ENCODE measurements at places on chromosomes 7 and 10. TPM values are rescaled to one million over a fixed set of nuclear protein-coding genes. Genes with fewer than 3 reads are reported as not detected.

DNA sequence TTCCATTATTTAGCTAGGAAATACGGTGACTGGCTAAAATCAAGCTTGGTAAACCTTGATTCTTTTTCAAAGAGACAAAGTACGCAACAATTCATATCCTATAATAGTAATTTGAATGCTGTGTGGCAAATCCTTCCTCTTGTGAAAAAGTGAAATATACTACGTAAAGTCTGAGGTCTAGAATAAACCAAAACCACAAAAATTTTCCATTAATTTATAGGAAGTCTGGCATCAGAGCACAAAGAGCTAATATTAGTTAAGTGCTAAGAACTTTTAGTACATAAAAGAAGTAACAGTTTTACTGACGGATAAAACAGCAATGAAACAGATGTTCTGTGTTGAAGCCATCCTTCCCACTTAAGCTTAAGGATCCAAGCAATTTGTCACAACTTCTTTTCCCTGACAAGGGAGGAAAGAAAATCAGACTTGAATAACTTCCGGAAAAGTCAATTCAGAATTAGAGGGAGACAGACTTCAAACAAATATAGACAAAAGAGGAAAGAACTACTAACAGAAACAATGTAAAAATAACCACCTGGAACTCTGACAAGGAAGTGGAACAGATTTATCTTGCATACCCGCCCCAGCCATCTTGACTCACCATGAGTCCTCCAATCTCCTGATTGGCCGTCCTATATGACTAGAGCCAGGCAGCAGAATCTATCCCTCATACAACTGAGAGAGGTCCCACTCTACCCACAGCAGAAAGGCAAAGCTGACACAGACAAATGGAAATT lies 34.6 kb downstream of the RHEB start:
- peak; percentile 69 for DNase-seq

PFKFB3 gene
- 19.2 TPM for total RNA-seq

DNA sequence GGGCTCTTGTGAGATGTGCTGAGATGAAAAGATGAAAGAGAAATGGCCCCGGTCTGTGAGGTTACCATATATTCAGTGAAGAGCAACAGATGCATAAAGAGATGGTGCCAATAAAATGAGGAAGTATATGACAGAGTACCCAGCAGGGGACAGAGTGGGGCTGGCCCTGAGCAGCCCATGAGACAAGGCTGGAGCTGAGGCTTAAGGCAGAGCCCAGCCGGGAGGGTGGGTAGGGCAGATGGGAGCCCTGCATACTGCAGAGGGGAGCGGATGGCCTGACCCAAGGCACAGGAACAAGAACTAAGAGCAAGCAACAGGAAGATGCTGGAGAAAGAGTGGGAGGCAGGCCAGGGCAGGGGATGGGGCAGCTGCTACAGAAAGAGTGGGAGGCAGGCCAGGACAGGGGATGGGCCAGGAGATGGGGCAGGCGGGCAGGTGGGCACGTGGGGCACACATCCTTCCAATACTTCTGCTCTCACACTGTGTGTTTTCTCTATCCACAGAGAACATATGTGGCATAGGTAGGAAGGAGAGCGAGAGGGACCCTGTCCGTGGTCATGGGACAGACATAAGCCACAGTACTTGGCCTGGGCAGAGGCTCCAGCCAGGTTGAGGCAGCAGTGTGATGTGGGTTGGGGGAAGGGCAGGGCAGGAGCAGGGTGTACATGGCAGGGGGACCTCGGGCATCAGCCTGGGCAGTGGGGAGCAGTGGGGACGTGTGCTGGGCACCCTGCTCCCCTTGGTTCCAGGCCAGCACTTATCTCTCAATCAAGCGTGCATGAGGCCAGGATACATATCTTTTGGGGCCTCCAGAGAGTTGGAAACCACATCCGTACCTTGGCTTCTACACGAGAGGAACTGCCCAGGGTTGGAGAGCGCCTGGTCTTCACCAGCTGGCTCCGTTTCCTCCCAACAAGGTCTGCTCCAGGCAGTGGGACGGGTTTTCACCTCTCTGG lies 91.6 kb upstream of the IKZF1 start:
- DNase-seq, result peak; percentile 60

VWDE gene
- total RNA-seq, result under 0.01 TPM

DNA sequence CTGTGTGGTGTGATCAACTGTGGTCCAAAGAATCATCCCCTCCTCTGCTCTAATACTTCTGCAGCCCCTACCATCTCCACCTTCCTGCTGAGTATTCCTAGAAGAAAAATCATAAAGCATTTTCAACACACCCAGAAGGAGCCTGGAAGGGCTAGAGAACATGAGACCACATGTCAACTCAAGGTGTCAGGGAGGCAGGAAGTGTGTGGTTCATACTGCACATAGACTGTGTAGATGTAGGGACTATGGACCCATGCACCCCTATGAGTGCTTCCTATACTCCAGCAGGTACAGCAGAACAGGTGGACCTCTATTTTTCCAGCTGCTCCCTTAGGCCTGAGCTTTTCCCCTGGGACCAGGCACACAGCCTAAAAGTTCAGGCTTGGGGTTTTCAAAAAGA lies 2.6 kb upstream of the ZNF746 start:
- peak; percentile 9 for DNase-seq

SNX10 gene
- 1.2 TPM for total RNA-seq

Measured in osteoblast (primary cell).